ENCODE measurements at places on chromosomes 5 and 9.

GRCh38 chr5:17898766-17899165 is 264.5 kb downstream of the TAF11L14 start:
- DNase-seq, result no peak

- DNase-seq, result no peak
Observed at GRCh38 chr9:106976772-106977171, 113.8 kb downstream of the ZNF462 start.

DNA sequence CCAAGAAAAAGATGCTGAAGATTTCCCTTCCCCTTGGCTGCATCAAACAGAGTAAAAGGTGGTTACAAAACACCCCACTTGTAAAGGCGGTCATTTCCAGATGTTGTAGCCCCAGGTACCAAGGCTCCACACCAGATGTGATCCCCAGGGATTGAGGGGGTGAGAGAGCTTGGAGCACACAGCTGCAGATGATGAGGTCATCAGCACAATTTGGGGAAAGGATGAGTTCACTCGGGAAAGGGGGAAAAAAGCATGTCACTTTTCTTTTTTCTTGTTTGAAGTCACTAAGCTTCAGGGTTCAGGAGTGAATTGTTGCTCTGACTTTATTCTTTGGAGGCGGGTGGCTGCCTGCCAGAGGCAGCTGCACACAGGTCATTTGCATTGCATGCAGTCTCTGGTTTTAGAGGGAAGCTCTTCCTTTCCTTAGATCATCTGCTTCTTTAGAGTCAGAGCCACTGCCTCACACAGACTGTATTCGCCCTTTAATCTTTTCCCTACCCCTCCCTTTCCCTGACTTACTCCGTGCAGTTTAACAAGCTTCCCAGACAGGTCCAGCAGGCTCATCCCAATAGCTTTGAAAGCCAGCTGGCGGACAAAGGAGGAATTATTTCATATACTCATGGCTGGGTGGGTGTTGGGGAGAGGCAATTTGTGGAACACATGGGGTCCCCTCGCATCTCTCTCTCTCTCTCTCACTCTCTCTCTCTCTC is 409.3 kb upstream of the SLC24A2 start:
- DNase-seq, result no peak

DNA sequence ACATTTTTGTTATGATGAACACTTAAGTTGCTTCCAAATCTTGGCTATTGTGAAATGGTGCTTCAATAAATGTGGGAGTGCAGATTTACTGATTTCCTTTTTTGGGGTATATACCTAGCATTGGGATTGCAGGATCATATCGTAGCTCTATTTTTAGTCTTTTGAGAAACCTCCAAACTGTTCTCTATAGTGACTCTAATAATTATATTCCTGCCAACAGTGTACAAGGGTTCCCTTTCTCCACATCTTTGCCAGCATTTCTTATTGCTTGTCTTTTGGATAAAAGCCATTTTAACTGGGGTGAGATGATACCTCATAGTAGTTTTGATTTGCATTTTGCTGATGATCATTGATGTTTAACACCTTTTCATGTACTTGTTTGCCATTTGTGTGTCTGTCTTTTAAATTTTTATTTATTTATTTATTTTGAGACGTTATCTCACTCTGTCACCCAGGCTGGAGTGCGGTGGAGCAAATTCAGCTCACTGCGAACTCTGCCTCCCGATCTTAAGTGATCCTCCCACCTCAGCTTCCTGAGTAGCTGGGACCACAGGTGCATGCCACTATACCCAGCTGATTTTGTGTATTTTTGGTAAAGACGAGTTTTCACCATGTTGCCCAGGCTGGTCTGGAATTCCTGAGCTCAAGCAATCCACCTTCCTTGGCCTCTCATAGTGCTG is 59.0 kb downstream of the UNC13B start:
- no peak for DNase-seq

GRCh38 chr5:31238497-31238896 is 45.0 kb downstream of the CDH6 start:
- no peak for DNase-seq

Measured in activated naive CD4-positive, alpha-beta T cell (primary cell).